ENCODE measurements at places on chromosomes 11 and 22.

DNA sequence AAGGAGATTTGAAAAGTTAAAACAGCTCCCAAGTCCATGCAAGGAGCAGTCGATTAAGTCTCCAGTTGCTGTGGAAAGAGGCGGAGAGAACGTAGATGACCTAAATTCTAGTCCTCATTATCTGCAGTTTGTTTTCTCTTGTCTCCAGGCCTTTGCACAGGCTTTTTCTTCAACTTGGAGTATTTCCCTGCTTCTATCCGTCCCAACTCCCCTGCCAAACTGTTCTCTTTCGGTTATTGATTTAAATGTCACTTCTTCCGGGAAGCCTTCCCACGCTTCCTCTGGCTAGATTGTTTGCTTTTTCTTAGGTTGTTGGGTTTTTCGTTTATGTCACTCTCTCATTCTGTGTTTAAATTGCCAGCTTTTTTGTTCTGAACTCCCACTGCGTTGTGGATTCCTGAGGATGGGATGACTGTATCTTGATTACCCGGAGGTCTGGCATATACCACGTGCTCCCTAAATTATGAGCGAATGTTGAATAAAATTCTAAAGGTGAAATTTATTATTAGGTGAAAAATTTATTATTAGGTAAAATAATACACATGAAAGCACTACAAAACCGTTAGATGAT, 463 bp downstream of the TMEM126B start:
- DNase-seq: no peak

GRCh38 chr11:22431106-22431505, 92.9 kb downstream of the SLC17A6 start:
- no peak for DNase-seq

DNA sequence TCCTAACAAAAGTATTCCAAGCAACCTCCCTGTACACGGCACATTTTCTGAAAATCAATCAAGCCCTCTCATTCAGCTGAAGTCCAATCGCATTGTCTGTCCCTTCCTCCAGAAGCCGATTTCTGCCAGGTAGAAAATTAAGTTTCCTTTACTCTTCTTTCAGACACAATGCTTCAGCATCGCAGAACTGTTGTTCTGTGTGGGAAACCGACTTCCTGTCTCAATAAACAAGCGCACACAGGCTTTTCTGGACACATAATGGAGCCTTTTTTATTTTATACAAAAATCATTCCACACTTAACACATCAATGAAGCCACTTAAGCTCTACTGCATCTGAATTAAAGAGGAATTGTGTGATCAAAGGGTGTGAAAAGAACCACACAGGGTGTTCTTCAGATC, 75.6 kb downstream of the BLID start:
- DNase-seq: no peak

- DNase-seq: no peak
Observed at GRCh38 chr11:86717817-86718501, 45.5 kb upstream of the ME3 start.

DNA sequence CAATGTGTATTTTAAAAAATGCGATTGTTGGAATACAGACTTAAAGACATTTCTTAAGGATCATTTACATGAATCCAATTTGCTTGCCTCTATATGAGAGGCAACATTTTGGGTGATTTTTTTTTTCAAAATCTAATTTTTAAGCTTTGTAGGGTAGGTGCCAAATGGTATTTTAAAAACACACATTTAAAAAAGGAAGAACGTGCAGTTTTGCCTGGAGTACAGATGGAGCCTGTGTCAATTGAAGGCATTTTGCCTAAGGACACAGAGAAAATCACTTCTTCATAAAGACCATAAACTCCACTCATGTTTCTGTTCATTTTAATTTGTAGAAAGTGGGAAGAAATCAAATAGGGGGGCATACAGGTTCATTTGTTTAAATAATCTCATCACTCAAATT, 91.3 kb downstream of the BDNF start:
- DNase-seq: no peak

DNA sequence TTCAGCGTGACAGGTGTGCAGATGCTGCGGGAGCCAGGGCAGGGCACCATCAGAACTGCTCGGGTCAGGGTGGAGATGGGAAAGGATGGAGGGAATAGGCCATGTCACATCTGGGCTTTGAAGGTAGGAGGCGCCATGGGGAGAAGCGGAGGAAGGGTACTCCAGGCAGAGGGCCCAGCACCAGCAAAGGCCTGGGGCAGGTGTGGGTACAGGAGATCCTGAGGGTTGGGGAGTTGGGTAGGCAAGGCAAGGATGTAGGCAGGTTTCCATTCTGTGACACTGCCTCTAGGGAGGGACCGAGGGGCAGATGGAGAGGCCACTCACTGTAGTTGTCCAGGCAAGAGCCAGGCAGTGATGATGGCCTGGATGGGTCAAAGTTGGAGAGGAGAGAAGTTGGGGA, 8.5 kb downstream of the EMID1 start:
- no peak for DNase-seq

GRCh38 chr11:19419808-19420207, 179.1 kb upstream of the E2F8 start:
- no peak for DNase-seq

GRCh38 chr11:126341760-126342161, 13.7 kb upstream of the ST3GAL4 start:
- DNase-seq: peak; percentile 97

DNA sequence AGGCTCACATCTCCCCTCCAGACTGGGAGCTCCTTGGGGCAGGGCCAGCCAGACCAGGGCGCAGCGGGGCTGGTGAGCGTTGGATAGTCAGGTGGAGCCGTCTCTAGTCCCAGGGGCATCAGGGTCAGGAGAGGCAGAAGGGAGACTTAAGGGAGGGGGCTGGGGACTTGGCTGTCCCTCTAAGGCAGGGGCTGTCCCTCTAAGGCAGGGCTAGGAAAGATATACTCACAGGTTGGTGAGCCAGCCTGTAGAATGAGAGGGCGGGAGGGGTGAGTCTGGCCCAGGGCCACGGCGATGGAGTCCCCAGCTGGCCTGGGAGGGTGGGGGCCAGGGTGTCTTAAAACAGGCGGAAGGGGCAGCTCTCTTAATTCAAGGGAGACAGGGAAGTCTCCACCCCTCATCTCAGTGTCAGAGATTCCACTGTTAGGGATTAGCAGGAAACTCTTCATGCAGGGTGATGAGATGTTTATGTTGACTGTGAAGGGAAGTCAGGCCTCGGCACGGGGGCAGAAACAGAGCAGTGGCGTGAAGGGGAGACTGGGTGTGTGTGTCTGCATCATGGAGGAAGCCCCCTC, 11.3 kb downstream of the P2RY2 start:
- DNase-seq: no peak

GRCh38 chr11:9639985-9640384, 23.9 kb upstream of the SWAP70 start:
- no peak for DNase-seq

DNA sequence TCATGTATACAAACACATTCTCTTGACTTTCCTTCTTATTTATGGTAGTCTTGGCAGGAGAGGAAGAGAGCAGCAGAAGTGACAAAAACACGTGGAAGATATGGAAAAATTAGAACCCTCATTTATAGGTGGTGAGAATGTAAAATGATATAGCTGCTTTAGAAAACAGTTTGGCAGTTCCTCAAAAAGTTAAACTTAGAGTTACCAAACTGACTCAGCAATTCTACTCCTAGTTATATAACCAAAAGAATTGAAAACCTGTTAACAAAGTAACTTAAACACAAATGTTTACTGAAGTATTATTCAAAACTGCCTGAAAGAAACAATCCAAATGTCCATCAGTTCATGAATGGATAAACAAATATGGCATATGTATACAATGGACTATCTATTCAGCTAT, 16.8 kb downstream of the NUCB2 start:
- no peak for DNase-seq

DNA sequence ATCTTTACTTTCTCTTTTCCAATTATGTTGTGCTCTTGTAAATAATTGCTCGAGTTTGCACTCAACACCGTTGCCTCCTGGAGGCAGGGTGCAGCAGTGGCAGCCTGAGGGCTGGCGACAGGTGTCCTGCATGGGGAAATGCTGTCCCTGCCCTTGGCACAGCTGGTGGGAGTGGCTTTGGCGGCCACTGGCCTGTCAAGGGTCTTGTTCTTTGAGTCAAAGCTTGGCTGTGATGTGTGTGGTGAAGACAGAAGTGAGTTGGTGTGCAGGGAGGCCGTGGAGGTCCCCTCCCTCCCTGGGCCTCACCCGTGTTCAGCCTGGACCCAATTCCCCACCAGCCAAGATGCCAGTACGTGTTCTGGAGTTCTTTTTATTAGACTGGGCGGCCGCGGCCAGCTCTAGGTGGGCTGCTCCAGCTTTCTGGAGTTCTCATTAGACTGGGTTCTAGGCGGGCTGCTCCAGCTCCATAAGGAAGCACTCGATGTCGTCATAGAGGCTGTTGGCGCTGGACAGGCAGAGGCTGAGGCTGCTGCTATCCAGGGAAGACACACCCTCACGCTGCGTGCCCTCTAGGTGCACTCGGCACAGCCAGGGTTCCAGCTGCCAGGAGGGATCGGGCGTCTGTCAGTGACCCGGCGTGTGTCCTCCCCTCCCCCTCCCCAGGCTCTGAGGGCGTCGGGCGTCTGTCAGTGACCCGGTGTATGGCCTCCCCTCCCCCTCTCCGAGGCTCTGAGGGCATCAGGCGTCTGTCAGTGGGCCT, 3.4 kb downstream of the IRF7 start:
- peak; percentile 48 for DNase-seq

DNA sequence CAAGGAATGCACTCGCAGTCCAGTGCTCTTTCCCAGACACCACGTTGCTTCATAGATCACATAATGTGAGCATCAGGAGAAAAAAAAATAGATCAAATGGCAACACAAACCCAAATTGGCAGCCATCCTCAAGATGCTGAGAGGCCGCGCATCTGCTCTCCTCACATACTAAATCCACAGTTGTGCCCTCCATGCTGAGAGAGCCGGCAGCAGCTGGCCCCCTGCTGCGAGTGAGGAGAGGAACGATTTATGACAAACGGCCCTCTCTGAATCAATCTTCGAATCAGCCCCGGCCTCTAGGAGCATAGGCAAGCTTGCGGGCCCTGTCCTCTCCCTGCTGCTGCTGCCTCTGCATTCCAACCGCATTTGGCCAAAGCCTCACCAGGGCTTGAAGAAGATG, 159.9 kb upstream of the TENM4 start:
- no peak for DNase-seq

DNA sequence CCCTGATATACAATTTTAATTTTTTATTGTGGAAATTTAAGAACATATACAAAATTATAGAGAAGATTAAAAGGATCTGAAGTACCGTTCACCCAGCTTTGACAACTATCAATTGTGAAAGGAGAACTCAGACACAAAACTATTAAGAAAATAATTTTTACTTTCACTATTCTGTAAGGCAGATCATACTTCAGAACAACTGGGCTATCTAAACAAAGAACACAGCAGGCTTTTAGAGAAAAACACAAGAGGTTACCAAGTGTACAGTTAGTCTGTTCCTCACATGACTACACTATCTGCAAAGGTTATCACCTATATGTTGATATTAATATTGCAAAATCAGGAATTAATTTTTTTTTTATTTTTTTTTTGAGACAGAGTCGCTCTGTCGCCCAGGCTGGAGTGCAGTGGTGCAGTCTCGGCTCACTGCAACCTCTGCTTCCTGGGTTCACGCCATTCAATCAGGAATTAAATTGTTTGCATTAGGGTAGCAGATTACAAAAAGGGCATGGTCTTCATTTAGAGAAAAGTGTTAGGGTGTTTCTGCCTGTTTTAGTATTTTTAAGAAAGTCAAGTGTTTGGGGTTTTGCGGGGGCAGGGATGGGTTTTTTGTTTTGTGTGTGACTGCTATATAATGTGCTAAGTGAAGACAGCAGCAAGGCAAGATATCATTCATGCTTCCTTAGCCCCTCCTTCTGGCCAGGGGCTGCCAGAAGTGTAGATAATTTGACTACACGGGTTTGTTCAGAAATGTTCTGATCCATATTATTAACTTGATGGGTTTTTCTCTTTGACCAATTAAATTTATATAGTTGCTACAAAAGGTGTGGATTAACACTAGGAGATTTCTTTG, 27.6 kb upstream of the SIK2 start:
- peak; percentile 21 for DNase-seq

DNA sequence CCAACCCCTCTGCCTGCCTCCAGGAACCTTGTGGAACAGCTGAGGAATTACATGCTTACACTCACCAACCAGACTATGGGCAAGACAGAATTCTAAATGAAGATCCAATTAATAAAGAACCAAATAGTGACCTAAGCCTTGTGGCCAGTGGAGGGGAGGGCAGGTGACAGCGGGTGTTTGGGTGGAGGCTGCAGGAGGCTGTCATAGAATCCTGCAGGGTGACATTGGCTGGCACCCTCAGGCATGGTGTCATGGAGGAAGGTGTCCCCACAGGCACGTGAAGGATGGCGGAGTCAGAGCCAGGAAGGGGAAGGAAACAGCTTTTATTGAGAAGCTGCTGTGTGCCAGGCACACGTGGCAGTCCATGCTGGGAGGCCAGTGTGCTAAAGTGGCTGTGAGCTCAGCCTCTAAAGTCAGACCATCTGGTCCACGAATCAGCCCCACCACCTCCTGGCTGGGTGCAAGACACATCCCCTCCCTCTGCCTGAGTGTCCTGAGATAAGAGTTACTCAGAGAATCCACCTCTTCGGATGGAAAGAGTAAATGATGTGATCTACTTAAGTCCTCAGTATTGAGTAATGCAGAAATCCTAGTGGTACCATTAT, 8.7 kb downstream of the MYO18B start:
- no peak for DNase-seq

DNA sequence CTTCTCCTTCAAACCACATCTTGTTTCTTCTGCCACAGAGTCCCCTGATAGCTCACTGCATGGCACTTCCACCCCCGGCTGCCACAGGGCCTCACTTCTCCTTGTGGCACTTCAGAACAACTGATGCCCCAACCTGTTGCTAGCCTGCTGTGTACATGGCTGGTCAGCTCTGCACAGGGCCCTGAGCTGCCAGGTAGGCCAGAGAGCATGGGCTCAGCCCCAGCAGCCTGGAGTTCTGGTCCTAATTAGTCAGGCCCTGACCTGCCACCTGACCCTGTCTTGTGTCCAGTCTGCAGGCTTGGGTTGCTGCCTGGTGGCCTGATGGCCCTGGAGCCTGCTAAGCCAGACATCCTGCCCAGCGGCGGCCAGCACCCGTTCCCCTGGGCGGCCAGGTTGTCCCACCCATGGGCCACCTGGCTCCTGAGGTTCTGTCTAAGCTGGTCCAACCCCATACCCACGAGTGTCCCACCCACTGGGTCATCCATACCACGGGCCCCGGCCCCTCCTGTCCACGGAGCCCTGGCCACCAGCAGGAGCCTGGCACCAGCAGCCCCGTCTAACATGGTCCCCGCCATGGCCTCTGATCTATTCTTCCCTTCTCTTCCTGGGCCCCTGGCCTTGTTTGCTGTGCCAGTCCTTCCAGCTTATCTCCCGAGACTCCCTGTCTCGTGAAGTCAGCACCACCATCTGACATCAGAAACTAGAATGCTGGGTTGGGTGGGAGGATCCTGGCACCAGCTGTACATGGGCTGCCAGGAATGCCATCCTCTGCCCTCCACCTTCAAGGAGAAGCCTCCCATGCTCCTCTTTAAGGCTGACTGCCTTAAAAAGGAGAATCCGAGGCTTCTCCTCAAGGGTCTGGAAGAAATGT, 3.1 kb upstream of the CERK start:
- DNase-seq: no peak

Data from EL (cell line).